ENCODE measurements at places on chromosomes 12 and 14.
A peak's percentile ranks its signal among the peaks of the same experiment; 100 is the strongest.

GRCh38 chr14:89207925-89208328, 209.1 kb downstream of the FOXN3 start:
- no peak for DNase-seq

GRCh38 chr12:52543985-52544883, 8.7 kb downstream of the KRT71 start:
- no peak for DNase-seq

GRCh38 chr12:71840231-71840847, 780 bp downstream of the TBC1D15 start:
- DNase-seq = peak; percentile 86

GRCh38 chr12:6957151-6957701, 6.1 kb downstream of the PTPN6 start:
- DNase-seq = no peak

DNA sequence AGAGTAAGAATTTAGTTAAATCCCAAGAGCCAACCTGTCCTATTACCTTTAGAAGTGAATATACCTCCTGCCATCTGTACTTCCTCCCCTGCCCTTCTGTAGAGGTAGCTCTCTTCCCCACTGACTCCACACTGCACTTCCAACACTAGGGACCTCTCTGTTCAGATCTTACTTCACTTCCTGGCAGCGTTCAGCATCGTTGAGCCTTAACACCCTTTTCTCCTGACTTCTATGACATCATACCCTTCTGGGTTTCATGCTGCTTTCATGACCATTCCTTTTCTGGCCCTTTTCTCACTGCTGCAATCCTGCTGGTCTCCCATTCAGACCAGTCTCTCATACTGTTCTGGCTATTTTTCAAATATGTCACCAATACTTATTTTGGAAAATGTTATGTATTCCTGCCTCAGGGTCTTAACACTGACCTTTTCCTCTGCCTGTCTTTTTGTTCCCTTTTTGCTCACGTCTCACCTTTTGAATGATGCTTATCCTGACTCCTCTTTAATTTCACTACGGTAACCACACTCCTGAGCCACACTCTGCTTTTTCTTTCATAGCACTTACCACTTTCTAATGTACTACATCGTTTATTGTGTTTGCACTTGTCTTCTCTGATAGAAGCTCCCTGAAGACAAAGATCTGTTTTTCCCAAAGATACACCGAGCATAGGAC, 67.6 kb downstream of the PLEKHA5 start:
- no peak for DNase-seq

- no peak for DNase-seq
Observed at GRCh38 chr12:69575346-69575745, 9.9 kb upstream of the CCT2 start.

DNA sequence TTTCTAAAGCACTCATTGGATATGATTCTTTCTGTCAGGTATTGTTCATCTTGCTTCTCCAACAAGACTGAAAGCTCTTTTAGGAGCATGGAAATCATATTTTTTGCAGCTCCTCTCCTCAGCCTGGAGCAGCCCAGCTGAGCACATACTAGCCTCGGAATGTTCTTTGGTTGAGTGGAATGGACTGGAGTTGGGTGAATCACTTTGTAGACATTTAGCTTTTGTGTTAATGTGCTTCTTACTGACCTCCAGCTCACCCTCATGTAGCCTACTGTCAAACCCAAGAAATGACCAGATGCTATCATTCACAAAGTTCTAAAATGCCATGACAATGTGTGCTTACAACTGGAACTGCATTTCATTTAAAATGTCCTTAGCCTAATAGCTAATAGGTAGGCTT, 161.1 kb downstream of the NUAK1 start:
- DNase-seq = peak; percentile 65

Data from mammary epithelial cell (primary cell).